ENCODE measurements at places on chromosomes 2 and 18.
A peak's percentile ranks its signal among the peaks of the same experiment; 100 is the strongest.

DNA sequence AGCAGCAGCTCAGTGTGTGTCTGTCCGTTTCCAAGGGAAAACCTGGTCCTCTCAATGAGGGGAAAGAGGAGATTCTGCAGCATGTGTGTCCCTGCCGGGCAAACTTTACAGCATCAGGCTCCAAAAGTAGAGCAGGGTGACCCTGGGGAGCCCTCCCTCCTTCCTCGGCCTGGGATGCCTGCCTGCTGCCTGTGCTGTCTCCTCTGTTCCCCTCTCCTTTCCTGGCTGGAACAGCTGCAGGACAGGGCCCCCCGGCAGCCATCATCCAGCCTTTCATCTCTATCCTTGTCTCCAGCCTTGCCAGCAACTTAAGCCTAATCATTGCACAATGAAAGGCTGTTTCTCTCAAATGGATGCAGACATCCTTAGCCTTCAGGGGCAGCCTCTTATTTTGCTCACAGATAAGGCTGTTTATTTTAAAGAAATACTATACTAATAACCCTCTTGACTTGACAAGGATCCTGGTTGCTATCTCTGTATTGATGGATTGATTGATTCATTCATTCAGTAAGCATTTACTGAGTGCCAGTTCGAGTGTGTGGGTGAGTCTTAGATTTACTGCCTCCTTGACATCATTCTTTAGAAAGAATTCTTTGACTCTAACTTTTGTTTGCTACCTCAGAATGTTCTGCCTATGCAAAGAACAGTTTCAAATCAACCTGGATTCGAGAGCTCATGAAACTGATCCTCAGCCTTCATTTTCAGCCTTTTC, 40.6 kb upstream of the EDAR start:
- DNase-seq, result no peak

GRCh38 chr2:202135091-202135874, 62.2 kb downstream of the KIAA2012 start:
- DNase-seq, result no peak

DNA sequence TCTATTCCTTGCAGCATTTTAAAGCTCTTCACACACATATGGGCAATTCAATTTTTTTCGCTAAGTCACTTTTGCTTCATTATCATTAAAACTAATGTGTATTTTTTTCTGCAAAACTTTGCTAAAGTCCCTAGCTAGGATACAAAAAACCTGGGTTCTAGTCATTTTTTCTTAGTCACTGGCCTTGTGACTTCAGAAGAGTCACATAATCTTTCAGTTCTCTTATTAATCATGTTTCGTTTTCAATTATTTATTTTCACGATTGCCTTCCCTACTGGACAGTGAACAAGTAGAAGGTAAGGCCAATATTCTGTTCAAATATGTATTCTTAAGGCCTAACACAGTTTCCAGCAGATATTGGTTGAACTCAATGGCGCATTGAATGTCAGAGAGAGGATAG, 60.9 kb upstream of the CYRIA start:
- no peak for DNase-seq

GRCh38 chr2:58614219-58614618, 373.1 kb upstream of the FANCL start:
- no peak for DNase-seq

- peak; percentile 31 for DNase-seq
Measured at GRCh38 chr2:130785466-130786055, 30.2 kb downstream of the AMER3 start.

DNA sequence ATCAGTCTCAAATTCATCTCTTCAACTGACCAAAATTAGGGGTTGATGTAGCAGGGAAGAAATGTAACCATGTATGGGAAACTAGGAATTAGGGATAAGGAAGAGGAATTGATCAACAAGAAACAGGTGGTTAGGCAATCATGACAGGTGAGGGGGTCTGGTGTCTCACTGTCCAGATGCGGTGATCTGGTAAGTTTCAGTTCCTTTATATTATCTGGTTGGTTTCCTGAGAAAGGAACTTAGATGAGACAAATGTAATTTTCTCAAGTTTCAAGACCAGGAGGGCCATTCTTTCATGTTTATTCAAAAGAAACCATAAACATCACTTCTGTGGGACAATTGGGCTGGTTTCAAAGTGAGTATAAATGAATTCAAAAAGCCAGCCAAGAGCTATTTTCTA, 306.2 kb upstream of the KCNJ3 start:
- no peak for DNase-seq

DNA sequence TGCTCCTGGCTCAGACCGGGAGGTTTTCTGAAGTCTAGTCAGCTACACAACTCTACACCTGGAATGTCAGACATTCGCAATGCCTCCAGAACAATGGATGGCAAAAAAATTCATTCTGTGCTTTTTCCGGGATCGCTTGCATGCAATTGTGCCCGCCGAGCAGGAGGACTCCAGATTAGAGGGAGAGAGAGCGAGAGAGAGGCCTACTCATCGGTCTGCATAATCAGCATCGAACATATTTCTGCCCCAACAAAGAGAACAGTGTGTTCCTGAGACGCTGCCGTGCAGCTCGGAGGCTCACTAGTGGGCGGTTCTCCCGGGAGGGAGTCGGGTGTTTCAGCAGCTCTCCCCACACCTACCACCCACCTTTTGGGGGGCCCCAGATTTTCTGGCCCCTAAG, 117.1 kb downstream of the KLHL29 start:
- DNase-seq, result no peak

DNA sequence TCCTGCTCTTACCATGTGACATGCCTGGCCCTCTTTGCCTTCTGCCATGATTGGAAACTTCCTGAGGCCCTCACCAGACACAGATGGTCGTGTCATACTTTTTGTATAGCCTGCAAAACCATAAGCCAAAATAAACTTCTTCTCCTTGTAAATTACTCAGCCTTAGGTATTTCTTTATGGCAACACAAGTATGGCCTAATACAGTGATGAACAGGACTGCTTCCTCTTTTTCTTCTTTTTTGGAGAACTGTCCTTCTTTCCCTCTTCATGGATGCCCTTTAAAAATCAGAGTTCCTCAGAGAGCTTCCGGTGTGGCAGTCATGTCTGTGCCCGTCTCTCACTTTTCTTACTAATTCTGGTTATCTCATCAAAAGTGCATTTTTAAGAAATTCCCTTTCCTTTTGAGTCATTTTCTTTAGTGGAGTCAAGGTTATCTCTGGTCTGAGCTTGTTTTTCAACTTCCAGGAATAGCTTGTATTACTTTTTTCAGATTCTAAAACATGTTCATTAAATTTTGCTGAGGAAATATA, 9.2 kb upstream of the IL1A start:
- DNase-seq, result no peak

DNA sequence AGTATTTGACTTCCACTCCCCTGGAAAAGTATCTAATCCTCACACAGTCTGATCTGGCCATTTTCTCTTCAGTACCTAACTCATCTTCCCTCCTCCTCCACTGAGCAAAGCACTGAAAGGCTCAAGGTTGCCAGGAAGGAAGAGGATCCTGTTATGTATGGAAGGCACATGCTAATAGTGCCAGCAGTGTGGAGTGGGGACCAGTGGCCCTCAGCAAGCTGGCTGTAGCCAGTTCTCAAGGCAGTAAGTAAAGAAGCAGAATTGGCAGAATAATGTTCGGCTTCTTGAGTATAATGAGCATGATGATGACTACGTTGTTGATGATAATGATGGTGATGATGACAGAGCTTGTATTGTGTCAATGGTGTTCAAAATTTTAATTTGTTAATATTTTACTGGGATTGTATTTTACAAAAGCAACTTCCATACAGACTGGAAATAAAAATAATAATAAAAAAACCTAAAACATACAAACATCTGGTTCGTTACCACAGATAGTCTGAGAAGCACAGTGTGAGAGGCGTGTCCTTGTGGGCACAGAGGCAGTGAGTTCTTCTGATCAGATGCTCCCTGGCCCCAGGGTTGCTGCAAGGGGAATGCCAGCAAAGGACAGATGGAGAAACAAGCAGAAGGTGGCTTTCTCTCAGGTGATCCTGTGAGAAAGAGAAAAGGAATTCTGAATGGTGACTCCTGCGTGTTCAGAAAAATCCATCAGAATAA, 528.8 kb downstream of the CMPK2 start:
- DNase-seq, result peak; percentile 68

- no peak for DNase-seq
Measured at GRCh38 chr18:9960258-9960904, 46.6 kb downstream of the VAPA start.

DNA sequence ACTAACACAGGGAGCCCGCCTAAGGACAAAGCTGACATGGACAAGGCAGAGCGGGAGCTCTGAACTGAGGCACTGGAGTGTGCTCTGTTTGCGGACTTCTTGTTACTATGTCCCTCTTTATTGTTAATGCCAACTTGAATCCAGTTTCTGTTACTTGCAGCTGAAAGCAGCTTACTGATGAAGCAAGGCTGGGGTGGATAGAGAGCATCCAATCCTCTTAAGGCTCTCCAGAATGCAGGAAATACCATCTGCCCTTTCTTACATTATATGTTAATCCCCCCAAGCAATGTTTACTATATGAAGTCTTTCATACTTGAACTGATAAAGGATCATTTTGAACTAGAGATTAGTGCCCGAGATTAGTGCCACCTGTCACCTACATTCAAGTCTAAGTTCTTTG, 9.4 kb downstream of the FAM210A start:
- no peak for DNase-seq

GRCh38 chr2:99489063-99489760, 605 bp downstream of the REV1 start:
- peak; percentile 38 for DNase-seq

GRCh38 chr2:27347641-27348040, 8.9 kb downstream of the GTF3C2 start:
- no peak for DNase-seq

GRCh38 chr2:121836611-121837010, 81.2 kb downstream of the TSN start:
- no peak for DNase-seq

DNA sequence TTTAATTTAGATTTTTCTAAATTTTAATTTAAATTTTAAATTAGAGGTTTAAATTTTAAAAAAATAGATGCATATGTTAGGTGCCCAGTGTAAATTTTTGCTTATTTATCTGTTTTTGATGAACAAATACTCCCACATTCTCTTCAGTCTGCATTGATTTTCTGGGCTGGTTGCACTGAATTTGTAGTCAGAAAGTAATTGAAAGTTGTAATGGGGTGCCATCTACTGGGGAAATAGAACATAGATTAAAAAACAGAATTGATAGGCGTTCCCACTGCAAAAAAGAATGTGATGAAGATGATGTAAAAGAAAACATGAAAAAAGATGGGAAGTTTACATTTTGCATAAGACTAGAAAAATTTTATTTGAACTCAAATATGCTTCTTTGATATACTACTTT, 51.7 kb upstream of the CCDC85A start:
- DNase-seq, result peak; percentile 67

DNA sequence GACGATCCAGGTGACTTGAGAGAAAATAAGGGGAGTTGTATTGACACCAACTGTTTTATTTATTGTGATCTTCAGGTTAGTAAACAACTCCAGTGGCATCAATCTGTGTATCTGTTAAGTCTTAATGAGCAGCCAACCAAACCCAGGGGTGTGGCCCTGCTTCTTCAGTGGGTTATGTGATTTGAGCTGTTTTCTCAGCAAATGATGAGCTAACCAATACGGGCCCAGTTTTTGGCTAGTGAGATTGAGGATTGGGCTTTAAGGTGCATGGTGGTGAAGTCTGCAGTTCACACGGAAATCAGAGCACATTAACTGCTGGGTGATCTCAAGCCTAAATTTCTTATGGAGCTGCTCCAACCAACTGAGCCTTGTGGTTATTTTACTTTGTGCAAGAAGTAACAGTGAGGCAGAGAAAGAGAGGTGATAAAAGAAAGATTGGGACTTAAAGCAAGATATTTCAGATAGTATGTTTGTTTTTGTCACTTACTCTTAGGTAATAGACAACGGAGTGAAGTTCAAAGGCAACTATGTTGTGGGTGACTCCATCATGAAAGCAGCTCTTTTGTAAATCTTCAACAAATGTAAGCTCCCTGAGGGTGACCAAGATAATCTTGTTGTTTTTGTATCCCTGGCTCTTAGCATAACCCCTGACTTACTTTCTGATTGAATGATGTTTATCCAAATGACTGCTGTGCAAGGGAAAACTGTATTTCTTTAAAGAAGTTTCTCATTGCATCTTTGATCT, 2.4 kb downstream of the MTCL1 start:
- peak; percentile 78 for DNase-seq

DNA sequence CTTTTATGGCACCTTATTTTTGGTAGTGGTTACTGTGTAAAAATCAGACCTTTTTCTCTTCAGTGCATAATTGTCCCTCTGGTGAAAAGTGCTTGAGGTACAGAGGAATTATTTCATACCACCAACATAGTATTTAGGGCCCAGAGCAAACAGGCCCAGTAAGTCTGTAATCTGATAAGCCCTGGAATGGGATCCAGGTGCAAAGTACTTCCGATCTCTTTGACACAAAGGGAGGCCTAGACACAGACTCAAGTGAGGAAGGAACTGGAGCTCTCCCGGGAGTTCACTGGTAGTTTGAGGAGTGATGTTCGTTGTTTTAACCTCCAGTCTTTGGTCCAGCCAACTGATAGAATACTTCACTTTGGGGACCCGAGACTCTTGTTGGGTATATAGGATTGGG, 57.4 kb downstream of the RAB31 start:
- DNase-seq, result peak; percentile 39

- peak; percentile 69 for DNase-seq
Measured at GRCh38 chr2:161246281-161246680, 61.9 kb upstream of the PSMD14 start.

DNA sequence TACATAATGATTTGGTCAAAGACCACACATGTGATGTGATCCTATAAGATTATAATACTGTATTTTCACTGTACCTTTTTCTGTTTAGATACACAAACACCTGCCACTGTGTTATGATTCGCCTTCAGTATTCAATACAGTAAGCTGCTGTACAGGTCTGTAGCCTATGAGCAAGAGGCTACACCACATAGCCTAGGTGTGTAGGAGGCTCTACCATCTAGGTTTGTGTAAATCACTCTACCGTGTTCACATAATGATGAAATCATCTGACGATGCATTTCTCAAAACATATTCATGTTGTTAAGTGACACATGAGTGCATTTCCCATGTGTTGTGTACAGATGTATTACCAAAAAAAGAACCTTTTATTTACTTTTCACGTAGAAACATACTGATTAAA, 74.5 kb downstream of the USP40 start:
- DNase-seq, result no peak

DNA sequence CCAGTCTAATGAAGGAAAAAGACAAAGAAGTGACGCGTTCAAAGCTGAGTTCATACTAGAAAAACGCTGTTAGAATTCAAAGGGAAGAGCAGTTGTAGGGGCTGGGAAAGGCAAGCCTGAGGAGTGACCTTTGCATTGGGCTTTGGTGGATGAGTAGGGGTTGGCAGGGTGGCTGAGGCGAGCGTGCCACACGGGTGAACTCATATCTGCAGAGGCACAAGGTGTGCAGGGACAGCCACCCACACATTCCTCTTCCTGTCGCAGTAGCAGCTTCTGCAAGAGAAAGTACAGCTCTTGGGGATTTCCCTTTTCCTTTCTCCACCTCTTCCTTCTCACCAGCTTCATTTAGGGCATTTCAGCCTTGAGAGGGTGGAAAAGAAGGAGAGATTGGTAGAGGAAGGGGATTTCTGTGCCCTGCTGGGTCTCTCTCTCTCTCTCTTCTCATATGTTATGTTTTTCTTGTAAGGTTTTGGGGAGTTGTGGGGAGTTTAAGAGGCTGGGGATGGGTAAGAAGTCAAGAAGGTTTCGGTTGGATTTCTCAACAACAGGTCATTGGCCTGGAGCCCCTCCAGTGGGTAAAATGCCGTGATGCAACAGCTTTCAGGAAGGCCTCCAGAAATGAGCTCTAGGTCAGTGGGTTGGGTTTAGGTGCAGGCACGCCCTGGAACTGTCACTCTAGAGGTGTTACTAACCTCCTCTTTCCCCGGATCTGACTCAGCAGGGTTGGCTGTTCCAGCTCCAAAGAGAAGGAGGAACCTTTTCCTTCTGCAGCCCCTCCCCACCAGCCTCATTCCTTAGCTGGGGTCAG, 40.1 kb downstream of the ODC1 start:
- no peak for DNase-seq
